ENCODE measurements at places on chromosomes 6 and 20.

- DNase-seq: no peak
These were observed 259.3 kb upstream of the FAM83B start for GRCh38 chr6:54587277-54587676.

DNA sequence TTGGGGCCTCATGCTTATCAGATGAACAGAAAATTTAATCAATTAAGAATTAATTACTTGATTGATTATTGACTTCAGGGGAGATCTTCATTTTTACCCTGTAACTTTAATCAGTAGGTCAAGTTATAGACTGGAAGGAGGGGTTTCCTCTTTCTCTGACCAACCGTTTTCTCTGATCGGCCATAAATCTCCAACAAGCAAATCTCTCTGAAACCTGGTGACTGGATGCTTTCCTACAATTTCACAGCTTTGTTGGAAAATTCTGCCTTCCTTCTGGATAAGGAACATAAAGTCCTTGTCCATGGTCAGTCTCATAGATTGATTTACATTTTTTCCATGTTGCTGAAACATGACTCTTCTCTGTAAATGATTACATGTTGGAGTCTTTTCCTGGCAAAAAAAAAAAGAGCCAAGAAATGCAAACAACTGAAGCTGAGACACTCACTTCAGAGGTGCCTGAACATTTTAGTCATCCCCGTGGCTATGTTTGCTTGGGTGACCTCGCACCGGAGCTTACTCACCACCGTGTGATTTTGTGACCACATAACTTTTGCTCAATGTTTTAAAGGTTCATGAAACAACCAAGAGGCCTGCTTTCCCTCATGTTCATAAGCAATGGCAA, 31.0 kb downstream of the IRF4 start:
- no peak for DNase-seq

- no peak for DNase-seq
These were observed 85.7 kb downstream of the HIVEP1 start for GRCh38 chr6:12097791-12098190.

DNA sequence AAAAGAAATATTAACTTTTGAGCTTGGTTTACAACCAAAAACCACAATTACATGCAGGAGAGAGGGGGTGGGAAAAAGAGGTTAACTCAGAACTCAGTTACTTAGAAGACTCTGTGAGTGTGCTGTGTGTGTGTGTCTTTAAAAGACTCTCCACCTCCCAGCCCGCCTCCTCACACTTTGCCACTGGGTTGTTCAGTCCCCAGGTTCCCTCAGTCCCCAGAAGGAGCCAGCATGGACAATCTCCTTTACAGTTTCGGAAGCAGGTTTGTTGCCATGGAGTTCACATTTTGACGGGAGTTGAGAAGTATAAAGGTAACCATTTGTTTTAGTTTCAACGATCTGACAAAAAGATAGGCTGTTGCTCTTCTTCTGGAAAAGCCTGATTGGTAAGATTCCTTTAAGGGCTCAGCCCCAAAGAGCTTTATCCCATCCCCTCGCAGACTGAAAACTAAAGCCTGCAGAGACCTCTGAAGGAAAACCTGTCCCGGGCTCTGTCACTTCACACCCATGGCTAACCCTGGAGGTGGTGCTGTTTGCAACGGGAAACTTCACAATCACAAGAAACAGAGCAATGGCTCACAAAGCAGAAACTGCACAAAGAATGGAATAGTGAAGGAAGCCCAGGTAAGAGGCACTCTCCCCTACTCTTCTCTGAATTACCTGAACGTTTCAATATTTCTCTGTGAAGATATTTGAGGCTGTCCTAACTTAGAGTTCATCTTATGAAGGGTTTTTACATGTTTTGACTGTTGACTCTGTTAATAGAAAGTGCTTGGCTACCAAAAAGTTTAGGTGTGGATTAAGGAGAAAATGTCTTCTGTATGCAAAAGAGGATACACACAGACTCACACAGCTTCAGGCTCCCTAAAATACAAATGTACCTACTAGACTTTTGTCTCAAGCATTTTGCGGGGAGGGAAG, at the start of gene SPTLC3:
TSS of gene SPTLC3 (plus strand) at position 212 of the 921 bp plus-strand sequence. CDS start at position 508, 296 bp downstream.
- no peak for DNase-seq

GRCh38 chr6:4637691-4638433, 138.3 kb upstream of the CDYL start:
- peak; percentile 32 for DNase-seq

DNA sequence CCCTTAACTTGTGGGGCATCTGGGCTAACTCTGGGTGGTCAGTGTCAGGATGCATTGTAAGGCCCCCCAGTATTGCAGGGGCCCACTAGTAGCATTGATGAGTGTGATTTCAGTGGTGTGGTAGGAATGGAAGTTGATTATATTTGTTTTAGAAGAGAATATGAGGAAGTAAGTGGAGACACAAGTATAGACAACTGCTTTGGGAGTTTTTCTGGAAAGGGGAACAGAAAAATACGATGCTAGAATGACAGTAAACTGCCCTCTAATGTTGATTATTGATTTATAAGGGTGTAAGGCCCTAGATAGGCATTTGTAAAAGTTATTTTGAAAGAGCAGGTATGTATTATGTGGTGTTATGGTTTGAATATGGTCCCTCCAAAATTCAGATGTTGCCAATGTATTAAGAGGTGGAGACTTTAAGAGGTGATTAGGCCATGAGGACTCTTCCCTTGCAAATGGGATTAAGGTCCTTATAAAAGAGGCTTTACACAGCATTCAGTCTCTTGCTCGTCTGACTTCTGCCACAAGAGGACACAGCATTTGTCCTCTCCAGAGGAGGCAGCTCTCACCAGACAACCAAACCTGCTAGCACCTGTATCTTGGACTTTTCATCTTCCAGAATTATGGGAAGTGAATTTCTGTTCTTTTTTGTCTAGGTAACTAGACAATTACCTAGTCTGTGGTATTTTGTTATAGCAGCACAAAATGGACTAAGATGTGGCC, 135.9 kb upstream of the DTNBP1 start:
- DNase-seq: no peak

DNA sequence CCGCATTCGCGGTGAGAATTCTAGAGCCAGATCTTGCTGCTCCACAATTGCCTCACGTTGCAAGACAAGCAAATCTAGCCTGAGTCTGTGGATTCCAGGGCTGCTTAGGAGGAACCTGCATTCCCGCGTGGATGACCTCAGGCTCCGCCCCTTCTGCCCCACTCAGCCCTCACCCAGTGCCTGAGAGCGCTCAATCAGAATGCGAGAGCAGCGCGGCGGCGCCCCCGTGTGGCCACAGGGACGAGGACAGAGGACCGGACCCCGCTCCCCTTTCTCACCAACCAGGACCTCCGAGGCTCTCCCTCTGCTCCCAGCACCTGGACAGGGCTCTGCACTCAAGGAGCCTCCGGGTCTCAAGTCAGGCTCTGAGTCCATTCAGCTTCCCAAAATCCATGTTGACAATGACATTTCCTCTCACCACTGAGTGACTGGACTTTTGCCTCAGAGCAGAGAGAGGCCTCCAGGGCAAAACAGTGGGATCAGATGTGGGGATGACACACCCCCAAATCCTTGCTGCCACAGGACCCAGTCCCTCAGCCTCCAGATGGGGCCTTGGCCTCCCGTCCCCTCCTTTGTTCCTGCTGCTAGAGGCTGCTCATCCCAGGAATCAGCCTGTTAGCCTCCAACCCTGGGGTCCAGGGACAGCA, 52.0 kb downstream of the RPP21 start:
- peak; percentile 85 for DNase-seq

DNA sequence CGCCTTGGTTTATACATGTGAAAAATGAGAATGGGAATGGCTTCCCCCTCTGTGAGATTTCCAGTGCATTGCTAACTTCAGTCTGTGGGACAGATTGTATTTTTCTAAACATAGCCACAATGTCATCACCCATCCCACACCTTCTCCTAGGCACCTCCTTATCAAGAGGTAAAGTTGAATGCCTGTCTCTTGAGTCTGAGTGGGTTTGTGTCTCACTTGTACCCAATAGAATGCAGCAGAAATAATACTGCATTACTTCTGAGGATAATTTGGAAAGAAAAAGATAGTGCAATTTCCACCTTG, 27.9 kb downstream of the RIN2 start:
- no peak for DNase-seq
